ENCODE measurements at places on chromosomes 3 and 15. TPM values are rescaled to one million over a fixed set of nuclear protein-coding genes. Genes with fewer than 3 reads are reported as not detected.

- DNase-seq = no peak
Observed at GRCh38 chr3:120062474-120062873, 31.8 kb downstream of the GSK3B start.

DNA sequence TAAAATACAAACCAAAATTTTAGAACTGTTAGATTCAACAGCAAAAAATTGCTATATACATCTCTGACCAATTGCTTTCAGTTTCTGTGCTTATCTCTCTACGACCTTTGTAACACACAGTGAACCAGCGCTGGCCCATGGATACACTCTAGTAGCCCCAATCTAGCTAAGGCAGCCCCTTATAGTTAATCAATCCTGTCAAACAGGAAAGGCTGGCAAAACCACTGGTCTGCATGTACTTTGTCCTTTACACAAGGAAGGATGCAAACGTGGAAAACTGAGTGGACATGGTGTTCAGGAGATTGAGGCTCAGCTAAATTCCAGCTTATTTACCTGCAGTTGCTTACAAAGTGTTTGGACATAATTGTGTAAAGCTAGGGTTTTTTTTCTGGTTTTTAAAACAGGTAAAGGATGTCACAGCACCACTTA is 25.9 kb downstream of the ADGRG7 start:
- no peak for DNase-seq

DNA sequence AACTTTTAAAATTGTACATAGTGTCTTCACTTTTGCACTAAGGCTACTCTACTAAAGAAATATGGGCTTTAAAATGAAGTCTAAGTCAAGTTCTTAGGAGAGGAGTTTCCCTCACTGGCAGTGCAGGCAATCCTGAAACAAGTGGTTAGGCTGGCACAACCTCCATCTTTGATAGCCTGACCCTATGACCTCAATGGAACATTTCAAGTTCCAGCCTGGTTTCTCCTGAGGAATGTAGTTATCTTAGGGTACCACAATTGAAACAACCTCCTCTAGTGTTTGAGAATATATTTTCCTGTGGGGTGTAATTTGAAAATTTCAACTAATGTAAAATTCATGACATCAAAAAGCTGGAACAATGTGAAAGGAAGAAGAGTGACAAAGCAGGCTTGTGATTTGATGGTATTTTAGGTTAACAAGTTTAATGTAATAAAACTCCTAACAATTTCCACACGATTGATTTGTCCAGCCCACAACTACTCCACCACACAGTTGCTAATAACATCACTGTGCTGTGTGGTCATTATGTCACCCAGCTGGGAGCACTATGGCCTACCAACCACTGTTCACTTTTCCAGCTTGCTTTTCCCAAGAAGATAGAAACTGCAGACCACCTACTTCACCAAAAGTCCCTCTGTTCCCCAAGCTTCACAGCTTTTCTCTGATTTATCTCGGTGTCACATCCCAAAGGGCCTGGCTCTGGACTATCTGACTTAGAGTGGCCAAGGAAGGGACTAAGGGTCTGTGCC is 1.8 kb downstream of the WWTR1 start:
- no peak for DNase-seq

- no peak for DNase-seq
Observed at GRCh38 chr3:17179381-17180205, 294.8 kb downstream of the PLCL2 start.

GRCh38 chr15:71149646-71150557 is 34.6 kb downstream of the THSD4 start:
- DNase-seq = no peak

- DNase-seq = no peak
Observed at GRCh38 chr15:78389322-78389721, 48.7 kb upstream of the IREB2 start.

DNA sequence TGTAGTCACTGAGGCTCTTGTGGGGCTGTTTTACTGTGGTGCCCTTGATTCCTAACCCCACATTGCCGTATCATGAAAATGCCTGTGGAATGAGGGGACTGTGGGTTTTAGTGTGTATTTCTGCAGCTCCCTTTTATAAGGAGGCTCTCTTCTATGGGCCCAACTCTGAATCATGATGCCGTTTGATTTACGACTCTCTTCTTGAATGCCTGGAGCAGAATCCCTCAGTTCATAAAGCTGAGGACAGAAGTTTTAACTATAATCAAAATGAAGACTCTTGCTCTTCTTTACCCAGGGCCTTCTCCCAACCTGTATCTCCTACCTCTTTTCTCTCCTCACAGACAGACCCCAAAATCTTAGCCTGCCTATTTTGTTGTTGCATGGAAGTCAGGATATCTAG is 109.5 kb downstream of the RARB start:
- no peak for DNase-seq

- no peak for DNase-seq
Observed at GRCh38 chr3:70829092-70829491, 516.7 kb upstream of the MDFIC2 start.

DNA sequence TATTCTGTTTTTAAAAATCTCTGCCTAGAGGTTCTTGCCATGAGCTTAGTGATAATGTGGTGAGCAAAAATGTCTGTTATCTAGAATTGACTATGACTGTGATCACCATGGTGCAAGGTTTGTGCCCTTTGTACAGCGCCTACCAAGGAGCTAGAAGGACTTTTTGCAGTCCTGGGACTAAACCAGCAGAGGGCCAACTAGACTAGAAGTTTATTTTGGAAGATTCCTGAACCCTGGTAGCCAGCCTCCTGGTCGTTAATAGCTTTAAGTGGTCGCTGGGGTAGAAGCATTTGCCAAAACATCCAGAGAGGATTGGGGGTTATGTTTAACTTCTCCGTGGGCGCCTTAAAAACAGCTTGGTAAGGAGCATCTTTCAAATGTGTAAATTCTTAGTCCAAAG is 7.8 kb downstream of the SCG5 start:
- no peak for DNase-seq

DNA sequence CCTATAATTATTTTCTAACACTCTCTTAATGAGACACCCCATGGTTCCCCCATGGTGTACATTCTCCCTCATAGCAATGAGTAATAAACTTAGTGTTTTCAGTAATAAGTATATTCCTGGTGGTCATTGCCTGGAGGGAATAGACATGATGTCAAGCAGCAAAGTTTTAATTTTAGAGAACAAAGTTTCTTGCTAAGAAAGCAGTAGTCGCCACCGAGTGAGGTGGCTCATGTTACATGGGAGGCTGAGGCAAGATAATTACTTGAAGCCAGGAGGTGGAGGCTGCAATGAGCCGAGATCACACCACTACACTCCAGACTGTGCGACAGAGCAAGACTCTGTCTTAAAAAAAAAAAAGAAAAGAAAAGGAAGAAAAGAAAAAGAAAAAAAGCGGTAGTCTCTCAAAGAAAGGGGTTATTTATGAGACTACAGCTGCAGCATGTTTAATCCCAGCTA is 2.4 kb upstream of the ELP6 start:
- no peak for DNase-seq

DNA sequence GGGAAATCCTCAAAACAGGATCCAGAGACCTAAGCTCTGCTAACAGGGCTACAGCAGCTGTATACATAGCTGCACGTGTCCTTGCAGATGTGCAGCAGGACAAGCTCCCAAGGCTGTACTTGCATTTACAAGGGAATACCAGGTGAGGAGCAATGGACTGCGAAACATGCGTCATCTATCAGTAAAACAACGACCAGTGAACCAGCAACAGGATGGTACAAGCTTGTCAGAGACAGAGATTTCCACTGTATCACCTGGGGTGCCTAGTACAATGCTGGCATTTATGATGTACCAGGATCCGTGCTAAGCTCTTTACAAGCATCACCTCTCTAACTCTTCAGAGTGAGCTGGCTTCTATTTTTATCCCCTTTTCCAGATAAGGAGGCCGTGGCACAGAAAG is 227.3 kb downstream of the FOXP1 start:
- DNase-seq = no peak

DNA sequence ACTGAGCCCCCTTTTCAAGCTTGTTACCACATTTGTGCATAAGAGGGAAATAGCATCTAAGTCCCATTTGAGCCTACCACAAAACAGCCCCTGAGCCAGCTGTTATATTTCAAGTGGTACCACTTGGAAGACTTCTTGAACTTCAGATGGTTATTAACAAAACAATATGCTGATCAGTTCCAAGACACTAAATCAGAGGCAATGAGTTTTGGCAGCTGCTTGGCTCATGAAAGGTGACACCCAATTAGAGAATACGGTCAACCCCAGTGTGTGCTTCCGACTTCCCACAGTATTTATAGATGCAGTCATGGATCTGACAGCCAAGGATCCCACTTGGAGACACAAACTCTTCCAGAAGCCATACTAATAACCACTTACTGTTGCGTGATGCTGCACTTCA is 469.6 kb upstream of the PPP2R3A start:
- no peak for DNase-seq

GRCh38 chr15:38707802-38708671 is 143.4 kb upstream of the RASGRP1 start:
- DNase-seq = no peak

DNA sequence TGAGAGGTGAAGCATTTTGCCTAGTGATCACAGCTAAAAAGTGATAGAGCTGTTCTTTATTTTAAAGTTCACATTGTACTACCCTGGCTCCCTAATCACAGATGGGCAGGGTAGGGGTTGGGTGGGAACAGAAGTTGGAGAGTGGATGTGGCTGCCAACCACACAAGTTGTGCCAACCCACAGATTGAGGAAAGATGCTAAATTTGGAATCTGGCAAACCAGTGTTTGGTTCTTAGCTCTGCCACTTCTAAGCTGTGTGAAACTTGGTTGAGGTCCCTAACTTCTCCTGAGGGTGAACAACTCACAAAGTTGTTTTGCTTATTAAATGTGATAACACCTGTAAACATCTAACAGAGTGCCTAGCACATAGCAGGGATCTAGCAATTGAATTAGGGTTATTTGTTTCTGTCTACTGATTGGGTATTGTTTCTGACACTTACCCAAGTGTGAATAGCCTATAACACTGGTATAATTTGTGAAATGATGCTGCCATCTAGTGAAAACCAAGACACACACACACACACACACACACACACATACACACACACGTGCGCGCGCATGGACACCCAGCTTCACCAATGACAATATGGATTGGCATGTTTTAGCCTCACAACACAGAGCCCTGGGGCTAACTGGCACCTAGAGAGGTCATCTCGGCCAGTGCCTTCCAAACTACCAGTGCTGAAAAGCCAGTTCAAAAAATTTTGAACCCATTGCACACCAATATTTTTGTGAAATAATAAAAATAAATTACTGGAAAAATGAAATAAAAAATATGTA is 25.3 kb downstream of the ADGRG7 start:
- no peak for DNase-seq

- peak; percentile 95 for DNase-seq
Observed at GRCh38 chr3:185936814-185937688, 763 bp downstream of the TRA2B start.

GRCh38 chr15:41543521-41543870 is 561 bp downstream of the RPAP1 start:
- DNase-seq = no peak

DNA sequence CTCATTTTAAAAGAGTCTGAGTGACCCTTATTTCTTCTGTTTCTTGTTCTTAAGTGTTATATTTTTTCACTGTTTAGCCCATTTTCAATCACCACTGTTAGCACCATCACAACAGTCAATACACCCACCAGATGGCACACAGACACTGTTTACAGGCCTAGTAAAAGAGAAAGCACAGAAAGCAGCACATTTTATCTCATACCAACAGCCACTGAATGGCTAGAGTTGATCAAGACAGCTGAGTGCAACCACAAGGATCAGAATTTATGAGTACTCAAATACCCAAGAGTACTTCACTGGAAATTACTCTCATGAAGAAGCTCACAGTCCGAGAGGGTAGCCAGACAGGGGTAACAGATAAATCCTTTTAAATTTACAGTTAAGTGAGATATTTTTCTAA is 127.0 kb downstream of the TFDP2 start:
- no peak for DNase-seq

DNA sequence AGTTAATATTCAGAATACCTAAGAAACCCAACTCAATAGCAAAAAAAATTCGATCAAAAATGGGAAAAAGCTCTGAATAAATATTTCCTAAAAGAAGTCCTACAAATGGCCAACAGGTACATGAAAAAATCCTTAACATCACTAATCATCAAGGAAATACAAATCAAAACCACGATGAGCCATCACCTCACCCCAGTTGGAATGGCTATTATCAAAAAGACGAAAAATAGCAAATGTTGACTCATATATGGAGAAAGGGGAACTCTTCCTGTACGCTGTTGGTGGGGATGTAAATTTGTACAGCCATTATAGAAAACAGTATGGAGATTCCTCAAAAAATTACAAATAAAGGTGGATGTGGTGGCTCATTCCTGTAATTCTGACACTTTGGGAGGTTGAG is 29.6 kb upstream of the SGO1 start:
- DNase-seq = no peak

DNA sequence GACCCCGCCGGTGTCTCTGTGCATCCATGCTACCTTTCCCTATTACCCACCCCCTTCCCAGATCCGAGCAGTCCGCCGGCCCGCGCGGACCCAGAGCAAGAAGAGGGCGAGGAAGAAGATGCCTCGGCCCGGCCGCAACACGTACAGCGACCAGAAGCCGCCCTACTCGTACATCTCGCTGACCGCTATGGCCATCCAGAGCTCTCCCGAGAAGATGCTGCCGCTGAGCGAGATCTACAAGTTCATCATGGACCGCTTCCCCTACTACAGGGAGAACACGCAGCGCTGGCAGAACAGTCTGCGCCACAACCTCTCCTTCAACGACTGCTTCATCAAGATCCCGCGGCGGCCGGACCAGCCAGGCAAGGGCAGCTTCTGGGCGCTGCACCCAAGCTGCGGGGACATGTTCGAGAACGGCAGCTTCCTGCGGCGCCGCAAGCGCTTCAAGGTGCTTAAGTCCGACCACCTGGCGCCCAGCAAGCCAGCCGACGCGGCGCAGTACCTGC is 788 bp downstream of the FOXB1 start:
- no peak for DNase-seq

The CGNL1 gene
- total RNA-seq = 10.0 TPM

The PEX5L gene
- 0.16 TPM for total RNA-seq

The ATP2B2 gene
- 0.14 TPM for total RNA-seq

The GABRR3 gene
- not detected for total RNA-seq

The ATP8B4 gene
- total RNA-seq = 6.1 TPM

The SOX2 gene
- total RNA-seq = 0.27 TPM

The CX3CR1 gene
- total RNA-seq = 2.1 TPM

The MRPL3 gene
- total RNA-seq = 61.4 TPM

The PRKCI gene
- 17.2 TPM for total RNA-seq

The CHD2 gene
- 45.9 TPM for total RNA-seq

The SAMMSON gene
- not detected for total RNA-seq

The RARRES1 gene
- 22.3 TPM for total RNA-seq

The CCR8 gene
- total RNA-seq = not detected
